Stimulated activated CD8-positive, alpha-beta memory T cell treated with anti-CD3 and anti-CD28 coated beads, Interleukin-15, amount 100 ng/mL, for 24 hours (primary cell): ENCODE measurements at places on chromosomes 16 and 17.

- DNase-seq = no peak
Observed at GRCh38 chr17:69417545-69418483, 3.3 kb downstream of the MAP2K6 start.

- no peak for DNase-seq
Observed at GRCh38 chr17:8623591-8623990, 6.9 kb downstream of the MYH10 start.

- no peak for DNase-seq
Observed at GRCh38 chr16:88787579-88788314, 2.7 kb upstream of the PIEZO1 start.

- DNase-seq = no peak
Observed at GRCh38 chr17:64448665-64449512, at the start of gene MILR1. Gene MILR1 (plus strand): TSS chr17:64449115. CDS start chr17:64449169, 54 bp downstream.

DNA sequence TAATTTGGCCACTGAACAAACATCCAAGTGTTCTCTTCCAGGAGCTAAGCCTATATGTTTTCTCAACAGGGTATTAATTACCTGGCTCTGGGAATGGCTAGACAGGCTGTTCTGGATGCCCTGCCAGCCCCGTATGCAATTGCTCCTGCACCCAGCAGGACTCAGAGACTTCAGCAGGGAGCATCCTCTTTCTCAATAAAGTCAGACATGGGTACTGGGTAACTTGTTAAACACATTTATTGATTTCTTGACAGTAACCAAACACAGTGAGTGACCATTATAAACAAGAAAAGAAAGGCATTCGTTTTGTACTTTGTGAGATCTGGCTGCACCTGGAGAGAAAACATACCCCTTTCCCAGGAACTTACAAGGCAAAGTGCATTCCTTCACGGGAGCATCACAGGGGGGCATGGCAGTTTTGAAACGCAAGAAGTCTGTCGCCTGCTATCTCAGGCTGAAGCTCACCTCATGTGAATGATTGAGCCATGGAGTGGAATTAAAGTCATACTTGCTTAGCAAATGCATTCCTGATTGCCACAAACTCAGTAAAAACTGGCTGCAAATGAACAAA is 369.8 kb downstream of the UTP18 start:
- no peak for DNase-seq

- no peak for DNase-seq
Observed at GRCh38 chr16:65406933-65407332, 285.1 kb upstream of the CDH11 start.
